ENCODE measurements at places on chromosomes 13 and 19.

DNA sequence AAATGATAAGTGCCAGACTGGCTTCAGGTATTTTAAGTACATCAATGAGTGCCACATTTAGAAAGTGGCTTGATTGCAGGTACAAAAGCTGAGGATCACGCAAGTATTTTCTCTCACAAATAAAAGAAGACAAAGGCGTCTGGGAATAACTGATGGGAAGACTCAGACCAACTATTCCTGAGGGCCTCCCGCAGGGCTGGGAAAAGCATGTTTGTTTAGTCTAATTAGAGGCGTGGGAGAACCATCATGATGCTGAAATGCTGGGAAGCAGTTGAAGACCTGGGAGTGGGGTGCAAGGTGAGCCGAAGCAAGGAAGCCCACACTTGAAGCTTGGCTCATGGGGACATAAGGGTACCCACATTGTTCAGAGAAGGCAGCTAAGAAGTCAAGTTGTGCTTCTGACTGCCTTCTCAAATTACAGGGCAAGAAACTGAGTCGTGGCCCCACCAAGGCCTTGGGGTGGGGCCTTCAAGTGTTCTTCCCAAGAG lies 536.0 kb downstream of the MYO16 start:
- DNase-seq = no peak

DNA sequence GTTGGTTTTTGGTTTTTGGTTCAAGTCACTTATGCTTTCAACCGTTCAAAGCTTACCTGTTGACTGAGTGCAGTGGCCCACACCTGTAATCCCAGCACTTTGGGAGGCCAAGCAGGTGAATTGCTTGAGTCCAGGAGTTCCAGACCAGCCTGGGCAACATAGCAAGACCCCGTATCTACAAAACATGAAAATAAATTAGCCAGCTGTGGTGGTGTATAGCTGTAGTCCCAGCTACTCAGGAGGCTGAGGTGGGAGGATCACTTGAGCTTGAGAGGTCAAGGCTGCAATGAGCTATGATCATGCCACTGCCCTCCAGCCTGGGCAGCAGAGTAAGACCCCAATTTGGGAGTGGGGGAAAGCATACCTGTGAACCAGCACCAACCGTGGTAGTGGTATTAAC lies 43.7 kb downstream of the PEX11G start:
- DNase-seq = no peak

- no peak for DNase-seq
Measured at GRCh38 chr13:28590461-28590860, 68.5 kb upstream of the POMP start.

DNA sequence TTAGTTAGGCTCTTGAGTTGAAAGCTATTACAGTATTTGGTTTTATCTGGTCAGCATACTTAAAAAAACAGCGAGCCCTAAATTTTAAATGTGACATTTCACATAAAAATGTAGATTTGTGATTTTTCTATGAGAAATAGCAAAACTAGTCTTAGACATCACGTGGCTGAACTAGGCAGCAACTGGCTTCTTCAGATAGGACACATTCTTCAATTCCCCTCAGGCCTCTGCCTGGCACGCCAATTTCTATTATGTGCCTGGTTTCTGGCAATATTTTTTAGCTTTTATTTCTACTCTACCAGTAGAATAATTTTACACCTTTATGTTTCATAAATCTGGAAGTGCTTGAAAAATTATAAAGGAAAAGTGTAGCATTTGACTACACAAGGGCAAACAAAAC lies 433.7 kb downstream of the DIAPH3 start:
- DNase-seq = no peak

DNA sequence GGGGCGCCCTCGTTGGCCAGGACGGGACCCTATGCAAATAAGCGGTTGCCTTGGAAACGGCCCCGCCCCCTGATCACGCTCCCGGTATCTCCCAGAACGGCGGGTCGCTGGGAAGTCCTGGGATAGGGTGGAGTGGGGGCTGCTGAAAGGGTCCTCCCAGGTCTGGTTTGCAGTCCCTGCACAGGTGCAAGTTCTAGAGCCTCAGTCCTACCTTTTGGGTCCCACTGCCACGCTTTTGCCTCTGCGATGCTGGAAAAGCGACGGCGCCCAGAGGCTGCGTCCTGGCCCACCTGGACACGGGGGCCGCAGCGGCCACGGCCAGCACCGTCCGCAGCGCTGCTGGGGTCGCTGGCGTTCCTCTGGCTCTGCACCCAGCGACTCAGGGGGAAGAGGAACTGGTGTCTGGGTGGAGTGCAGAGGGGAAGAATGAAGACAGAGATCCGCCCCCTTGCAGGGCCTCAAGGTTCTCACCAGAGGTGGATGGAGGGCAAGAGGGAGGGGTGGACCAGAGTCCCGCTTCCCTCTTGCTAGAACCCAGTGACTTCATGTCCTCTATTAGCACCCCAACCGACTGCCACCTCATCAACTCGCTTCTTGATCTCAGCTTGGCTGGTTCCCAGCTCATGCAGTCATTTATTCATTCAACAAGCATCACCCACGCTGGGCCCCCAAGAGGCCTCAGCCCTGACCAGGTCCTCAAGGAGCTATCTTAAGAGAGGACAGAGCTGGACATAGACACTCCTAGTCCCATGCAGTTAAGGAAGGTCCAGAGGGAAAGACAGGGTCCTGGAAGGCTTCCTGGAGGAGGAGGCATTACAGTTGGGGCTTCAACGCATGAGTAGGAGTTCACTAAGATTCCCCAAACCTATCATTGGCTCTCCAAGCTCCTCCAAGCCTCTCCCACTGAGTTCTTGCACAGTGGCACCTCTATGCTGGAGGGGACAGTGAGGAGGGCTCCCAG lies at the start of gene LRRC25:
Gene LRRC25, minus strand, starts transcription at position 381 of the 961 bp plus-strand sequence. CDS start 659 bp downstream, outside the sequence.
- DNase-seq = no peak

DNA sequence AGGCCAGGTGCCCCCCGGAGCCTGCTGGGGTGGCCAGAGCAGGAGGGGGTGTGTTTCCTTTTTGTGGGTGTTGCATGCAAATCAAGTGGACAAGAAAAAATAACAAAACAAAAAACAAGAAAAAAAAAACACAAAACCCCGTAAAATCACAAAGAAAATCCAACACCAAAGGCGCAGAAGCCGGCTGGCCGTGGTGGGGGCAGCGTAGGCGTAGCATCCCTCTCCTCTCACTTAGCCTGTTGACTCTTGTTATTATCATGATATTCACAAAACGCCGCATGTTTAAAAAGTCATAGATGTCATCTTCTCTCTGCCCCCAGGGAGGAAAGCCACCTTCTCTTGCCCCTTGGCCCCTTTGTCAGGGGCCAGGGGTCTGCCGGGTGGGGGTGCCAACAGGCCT lies 978 bp upstream of the TGFBR3L start:
- DNase-seq = no peak

- DNase-seq = no peak
Measured at GRCh38 chr19:10839114-10840050, 3.4 kb upstream of the TMED1 start.

GRCh38 chr13:111943229-111943795 lies 123.6 kb upstream of the SOX1 start:
- DNase-seq = no peak

- DNase-seq = no peak
Measured at GRCh38 chr13:21176982-21177284, 475 bp downstream of the MRPL57 start.

DNA sequence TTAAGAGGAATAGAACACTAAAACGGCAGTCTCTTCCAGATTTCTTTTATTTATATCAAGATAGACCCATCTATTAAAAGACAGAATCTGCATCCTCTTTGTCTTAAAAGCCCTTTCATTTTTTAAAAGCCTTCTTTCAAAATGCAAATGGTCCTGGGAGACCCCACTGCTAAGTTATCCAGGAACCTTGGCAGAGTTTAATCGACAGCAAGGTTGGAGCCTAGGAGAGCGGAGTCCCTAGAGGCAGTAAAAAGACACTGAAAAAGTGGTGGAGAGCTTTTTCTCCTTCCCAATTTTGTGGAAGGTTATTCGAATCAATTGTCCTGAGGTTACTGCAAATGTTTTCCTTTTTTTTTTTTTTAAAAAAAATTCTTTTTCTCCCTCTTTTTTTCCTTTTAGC lies 294.7 kb downstream of the NALCN start:
- DNase-seq = no peak

- DNase-seq = no peak
Measured at GRCh38 chr19:44142059-44142433, 692 bp downstream of the ZNF234 start.

DNA sequence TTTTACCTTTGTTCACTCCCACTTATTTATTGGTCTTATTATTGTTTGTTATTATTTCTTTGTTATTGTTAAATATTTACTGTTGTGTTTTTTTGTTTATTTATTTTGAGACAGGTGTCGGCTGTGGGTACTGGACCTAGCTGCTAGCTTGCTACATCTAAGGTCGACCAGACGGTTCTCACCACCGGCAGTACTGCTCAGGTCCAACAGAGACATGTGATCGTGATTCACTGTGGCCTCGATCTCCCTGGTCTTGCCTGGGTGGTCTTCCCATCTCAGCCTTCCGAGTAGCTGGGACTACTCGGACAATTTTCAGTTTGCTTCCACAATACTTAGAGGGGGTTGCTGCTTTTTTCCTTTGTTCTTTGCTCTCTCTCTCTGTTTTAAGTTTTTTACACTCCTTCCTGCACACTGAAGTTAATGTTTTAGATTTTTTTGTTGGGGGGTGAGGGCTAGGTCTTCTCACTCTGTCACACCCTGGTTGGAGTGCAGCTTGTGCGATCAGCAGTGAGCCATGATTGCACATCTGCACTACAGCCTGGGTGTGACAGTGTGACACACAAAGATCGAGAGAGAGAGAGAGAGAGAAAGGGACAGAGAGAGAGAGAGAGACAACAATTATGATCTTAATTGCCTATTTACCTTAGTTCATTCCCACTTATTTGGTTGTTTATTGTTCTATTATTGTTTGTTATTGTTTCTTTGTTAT lies 1432.4 kb downstream of the UQCRFS1 start:
- no peak for DNase-seq

GRCh38 chr19:43799502-43800142 lies 2.6 kb downstream of the LYPD5 start:
- no peak for DNase-seq

GRCh38 chr13:75173457-75174356 lies 308.3 kb downstream of the TBC1D4 start:
- no peak for DNase-seq

GRCh38 chr19:41883463-41883820 lies 458 bp downstream of the ARHGEF1 start:
- no peak for DNase-seq

- no peak for DNase-seq
Measured at GRCh38 chr19:18460900-18461299, 23.0 kb upstream of the ISYNA1 start.

GRCh38 chr19:17391371-17392151 lies 2.4 kb downstream of the CCDC194 start:
- DNase-seq = no peak

DNA sequence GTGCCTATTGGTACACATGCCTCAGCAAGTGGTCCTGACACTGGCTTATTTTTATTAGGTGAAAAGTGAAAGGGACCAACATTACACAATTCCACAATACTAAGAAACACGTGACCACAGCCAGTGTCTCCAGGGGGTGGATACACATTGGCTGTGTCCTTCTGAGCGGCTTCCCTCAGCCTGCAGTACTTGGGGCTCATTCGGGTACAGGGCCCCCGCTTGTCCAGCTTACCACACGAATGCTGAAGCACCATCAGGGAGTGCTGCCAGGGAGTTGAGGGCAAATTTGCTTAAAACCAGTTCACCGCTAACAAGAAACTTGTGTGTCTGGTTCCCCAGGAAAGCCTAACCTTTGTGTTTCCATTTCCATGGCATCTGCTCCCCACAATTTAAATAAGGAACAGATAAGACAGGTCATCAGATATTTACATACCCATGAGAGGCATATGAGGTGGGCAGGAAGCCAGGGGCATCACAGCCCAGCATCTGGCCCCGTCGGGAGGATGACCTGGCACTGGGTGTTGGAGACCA lies 23.3 kb downstream of the PBX4 start:
- no peak for DNase-seq

DNA sequence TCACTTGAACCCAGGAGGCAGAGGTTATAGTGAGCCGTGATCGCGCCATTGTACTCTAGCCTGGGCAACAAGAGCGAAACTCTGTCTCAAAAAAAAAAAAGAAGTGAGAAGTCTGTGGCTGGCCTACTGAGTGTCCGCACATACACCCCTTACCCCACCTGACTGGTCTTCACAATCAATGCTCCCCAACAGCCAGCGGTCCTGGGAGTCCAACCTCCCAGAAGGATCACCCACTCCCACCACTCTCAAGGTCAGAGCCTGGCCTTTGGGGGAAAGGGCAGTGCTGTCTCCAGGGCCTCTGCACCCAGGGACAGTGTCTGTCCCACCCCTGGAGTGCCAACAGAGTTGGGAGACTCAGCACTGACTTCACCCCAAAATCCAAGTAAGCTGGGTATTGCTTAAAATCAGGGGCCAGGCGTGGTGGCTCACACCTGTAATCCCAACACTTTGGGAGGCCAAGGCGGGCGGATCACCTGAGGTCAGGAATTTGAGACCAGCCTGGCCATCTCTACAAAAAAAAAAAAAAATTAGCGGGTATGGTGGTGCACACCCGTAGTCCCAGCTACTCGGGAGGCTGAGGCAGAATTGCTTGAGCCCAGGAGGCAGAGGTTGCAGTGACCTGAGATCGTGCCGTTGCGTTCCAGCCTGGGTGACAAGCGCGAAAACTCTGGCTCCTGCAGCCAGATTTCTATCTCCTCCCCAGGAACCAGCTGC lies 2.3 kb upstream of the CD320 start:
- no peak for DNase-seq

GRCh38 chr19:10026744-10027143 lies 13.5 kb downstream of the RDH8 start:
- no peak for DNase-seq

- DNase-seq = no peak
Measured at GRCh38 chr19:51138549-51138979, 3.5 kb upstream of the SIGLEC7 start.

GRCh38 chr19:46753420-46754155 lies 7.3 kb upstream of the STRN4 start:
- no peak for DNase-seq
